ENCODE measurements at places on chromosomes 4 and X.

DNA sequence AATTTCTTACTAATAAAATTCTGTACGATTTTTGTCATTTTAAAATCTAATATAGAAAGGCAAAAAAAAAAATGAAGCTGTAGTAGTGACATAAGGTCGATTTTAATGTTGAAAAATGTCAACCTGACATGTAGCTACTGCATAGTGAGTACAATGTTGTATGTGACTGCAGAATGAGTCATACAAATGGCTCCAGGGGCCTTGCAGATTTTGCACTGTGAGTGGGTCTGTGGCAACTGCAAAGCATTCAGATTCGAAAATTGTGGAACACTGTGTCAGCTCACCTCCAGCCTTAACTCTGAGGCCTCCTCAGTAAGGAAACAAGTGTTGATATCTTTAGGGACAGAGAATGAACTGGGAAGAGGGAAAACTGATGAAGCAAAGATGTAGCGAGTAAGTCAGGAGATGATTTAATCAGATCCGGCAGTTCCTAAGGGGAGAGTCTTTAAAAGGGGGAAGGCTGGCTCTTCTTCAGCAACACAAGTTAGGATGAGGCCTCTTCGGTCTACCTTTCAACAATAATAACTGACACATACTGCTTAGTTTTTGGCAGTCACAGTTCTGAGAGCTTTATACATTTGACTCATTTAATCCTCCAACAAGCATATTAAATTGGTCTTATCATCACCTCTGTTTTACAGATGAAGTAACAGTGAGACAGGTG, 24.9 kb downstream of the TKTL2 start:
- DNase-seq: no peak

GRCh38 chr4:62232814-62233213, 1032.7 kb downstream of the ADGRL3 start:
- DNase-seq: no peak

DNA sequence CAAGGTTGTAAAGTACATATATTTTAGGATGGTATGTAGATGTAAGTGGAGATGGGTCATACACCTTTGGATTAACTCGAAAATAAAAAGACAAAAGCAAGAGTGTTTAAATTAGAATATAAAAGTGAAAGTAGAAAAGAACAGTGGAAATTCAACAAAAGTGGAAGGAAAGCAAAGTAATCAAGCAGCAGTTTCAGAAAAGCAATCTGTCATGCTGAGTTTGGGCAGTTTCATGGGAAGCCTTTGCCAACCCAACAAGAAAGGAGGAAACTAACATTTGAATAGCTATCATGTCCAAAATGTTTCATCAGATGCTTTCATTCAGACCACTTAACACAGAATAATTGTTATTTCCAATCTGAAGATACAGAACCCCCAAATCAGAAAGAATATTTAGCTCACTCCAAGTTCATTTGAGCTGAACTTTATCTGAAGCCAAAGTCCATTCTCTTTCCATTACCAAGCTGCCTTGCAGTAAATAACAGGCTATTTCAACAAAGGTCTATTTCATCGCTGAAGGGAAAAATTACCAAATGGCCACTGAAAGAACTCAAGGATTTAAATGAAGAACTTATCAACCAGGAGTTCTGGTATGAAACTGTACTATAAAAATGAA, 1.8 kb upstream of the EXOSC9 start:
- no peak for DNase-seq

GRCh38 chr4:139735381-139736273, 70.0 kb downstream of the MGST2 start:
- no peak for DNase-seq

GRCh38 chr4:11368701-11369115, 60.0 kb downstream of the HS3ST1 start:
- DNase-seq: no peak

- DNase-seq: no peak
Measured at GRCh38 chr4:168183717-168184571, 91.6 kb downstream of the ANXA10 start.
